CD4-positive, alpha-beta T cell treated with Interleukin-2 at 100 ng/mL for 4 hours (primary cell): ENCODE measurements at places on chromosomes 12 and 14.

GRCh38 chr14:96895658-96896271 lies 98.6 kb downstream of the VRK1 start:
- no peak for DNase-seq

DNA sequence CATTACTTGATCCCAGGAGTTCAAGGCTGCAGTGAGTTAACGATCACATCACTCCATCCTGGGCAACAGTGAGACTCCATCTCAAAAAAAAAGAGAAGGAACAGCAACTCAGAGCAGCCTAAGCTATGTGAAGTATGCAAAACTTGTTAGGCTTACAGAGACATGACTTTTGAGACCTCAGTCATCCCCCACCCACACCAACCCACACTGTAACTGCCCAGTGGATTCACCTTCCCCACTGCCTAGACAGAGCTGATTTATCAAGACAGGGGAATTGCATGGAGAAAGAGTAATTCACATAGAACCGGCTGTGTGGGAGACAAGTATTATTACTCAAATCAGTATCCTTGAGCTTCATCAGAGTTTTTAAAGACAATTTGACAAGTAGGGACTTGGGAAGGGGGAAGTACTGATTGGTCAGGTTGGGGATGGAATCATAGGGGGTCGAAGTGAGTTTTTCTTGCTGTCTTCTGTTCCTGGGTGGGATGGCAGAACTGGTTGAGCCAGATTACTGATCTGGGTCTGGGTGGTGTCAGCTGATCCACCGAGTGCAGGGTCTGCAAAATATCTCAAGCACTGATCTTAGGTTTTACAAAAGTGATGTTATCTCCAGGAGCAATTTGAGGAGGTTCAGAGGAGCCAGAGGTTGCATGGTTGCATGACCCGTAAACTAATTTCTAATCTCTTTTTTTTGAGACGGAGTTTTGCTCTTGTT lies 6.2 kb upstream of the WDR89 start:
- no peak for DNase-seq

DNA sequence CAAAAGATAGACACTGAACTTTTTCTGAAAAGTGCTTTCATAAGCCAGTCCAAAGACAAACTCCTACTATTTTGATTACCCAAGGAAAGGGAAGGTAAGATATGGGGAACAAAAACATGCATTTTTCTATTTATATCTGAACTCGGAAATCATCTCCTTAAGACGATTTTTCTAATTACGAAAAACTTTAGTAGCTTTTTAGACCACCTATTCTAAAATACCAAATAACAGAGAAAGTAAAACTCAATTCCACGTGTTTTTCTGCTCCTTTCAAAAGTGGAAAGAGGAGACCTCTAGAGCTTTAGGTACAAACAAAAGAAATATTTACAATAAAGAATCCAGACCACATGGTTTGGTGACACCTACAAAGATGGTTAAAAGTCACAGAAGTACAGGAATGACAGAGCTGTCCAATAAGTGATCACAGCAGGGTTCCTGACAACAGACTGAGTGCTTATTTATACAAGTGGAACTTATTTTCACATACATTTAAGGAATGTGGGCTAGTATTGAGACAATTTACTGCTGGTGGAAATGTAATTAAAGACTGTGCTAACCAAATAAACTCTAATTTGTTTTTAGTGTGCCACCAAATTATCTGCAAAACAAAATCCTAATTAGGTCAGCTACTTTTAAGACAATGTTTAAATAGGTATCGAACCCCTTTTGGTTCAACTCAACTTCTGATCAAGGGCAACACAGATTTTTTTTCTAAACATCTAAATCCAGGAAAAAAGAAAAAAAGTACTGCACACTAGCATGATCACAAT lies 2.4 kb downstream of the LRIG3 start:
- no peak for DNase-seq

DNA sequence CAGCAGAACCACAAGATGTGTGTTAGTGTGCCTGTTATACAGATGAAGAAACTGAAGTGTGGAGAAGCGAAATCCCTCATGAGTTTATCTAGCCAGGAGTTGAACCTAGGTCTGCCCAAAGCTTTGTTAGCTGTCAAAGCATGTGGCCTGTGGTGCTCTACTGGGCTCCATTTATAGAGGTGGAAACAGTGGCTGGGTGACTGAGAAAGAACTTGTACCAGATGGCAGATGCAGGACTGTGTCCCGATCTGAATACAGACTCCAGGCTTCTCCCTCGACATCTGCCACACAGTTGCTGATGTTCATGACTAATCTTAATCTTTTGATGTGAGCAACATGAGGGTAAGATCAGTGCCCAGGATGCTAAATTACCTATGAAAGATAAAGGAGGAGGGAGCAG lies 89.1 kb downstream of the C12orf75 start:
- no peak for DNase-seq

GRCh38 chr12:108548954-108549521 lies 11.9 kb downstream of the SART3 start:
- no peak for DNase-seq
